Naive thymus-derived CD8-positive, alpha-beta T cell (primary cell): ENCODE measurements at places on chromosomes 12 and 14.

- H3K27me3 ChIP-seq = no peaks in the 10 kb centered on the region
- DNase-seq = no peak
- peaks cover 13% of the 10 kb centered on the region for H3K4me1 ChIP-seq
Measured at GRCh38 chr14:51954657-51955056, 34.7 kb upstream of the RTRAF start.

DNA sequence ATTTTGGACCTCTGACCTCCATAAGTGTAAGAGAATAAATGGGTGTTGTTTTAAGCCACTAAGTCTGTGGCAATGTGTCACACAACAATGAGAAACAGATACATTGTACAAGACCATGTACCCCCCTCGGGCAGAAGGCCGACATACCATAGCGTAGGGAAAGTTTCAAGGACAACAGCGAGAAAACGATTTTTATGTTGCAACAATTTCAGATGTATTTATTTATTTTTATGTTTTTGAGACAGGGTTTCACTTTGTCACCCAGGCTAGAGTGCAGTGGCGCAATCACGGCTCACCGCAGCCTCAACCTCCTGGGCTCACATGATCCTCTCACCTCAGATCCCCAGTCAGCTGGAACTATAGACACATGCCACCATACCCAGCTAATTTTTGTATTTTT lies 136.4 kb upstream of the NCOR2 start:
- H3K36me3 ChIP-seq = no peaks in the 10 kb centered on the region
- DNase-seq = no peak
- H3K27me3 ChIP-seq = no peaks in the 10 kb centered on the region
- no peaks in the 10 kb centered on the region for H3K4me1 ChIP-seq
- no peak overlapping the region for H3K4me3 ChIP-seq
- H3K27ac ChIP-seq = no peak overlapping the region

DNA sequence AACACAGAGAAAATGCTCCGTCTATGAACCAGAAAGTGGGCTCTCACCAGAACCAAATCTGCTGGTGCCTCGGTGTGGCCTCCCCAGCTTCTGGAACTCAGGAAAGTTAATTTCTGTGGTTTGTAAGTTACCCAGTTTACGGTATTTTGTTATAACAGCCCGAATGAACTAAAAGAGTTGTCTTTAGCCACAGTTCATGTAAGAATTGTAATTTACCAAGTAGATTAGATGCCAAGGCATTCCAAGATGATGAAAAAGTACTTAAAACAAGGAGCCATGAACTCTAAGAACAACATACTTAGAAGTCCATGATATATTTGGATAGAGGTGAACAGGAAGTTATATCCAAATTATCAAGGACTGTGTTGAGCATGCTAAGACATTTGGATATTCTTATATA lies 259.9 kb upstream of the GARIN6 start:
- no peak overlapping the region for H3K27ac ChIP-seq
- H3K4me3 ChIP-seq = no peak overlapping the region
- H3K4me1 ChIP-seq = no peaks in the 10 kb centered on the region
- DNase-seq = no peak
- no peaks in the 10 kb centered on the region for H3K36me3 ChIP-seq

- no peaks in the 10 kb centered on the region for H3K4me1 ChIP-seq
- H3K4me3 ChIP-seq = no peak overlapping the region
- H3K27ac ChIP-seq = no peak overlapping the region
- DNase-seq = no peak
- no peaks in the 10 kb centered on the region for H3K36me3 ChIP-seq
Measured at GRCh38 chr14:74589291-74589879, 22.7 kb downstream of the LTBP2 start.
